ENCODE measurements at places on chromosomes 5 and 9.
A peak's percentile ranks its signal among the peaks of the same experiment; 100 is the strongest.

- DNase-seq: no peak
These were observed 234.4 kb downstream of the MAST4 start for GRCh38 chr5:66830636-66831035.

DNA sequence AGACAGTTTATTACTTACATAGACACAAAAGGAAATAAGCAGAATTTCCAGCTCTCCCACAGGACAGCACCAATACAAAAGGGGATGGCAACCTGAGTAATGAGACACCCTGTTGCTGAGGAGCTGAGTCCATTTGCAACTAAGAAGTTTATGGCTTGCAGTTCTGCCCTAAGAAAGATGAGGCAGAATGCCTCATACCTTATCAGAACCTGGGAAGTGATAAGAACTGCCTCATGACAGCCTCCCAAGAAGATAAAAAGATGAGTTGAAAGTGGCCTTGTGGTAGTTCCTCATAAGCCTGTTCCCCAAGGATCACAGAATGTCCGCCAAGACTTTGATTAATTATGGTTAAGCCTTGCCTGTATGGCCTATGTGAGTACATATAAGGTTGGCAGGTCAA is 41.7 kb downstream of the ZMAT2 start:
- no peak for DNase-seq

DNA sequence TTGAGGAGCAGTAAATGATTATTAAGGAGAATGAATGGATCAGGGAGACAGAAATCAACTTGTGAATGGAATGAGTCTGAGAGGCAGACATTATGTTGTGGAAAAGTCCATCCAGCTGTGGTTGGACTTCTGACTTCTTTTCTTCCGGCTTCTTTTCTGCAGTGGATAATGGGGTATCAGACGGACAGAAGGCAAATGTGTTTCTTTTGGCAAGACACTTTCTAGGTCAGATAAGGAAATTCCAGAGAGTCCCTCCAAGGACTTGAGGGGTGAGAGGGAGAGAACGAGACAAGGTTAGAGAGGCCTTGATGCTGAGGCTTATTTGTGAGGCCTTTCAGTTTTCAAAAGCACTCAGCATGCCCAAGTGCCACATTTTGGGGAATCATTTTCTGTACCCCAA is 17.1 kb upstream of the GRHPR start:
- no peak for DNase-seq

DNA sequence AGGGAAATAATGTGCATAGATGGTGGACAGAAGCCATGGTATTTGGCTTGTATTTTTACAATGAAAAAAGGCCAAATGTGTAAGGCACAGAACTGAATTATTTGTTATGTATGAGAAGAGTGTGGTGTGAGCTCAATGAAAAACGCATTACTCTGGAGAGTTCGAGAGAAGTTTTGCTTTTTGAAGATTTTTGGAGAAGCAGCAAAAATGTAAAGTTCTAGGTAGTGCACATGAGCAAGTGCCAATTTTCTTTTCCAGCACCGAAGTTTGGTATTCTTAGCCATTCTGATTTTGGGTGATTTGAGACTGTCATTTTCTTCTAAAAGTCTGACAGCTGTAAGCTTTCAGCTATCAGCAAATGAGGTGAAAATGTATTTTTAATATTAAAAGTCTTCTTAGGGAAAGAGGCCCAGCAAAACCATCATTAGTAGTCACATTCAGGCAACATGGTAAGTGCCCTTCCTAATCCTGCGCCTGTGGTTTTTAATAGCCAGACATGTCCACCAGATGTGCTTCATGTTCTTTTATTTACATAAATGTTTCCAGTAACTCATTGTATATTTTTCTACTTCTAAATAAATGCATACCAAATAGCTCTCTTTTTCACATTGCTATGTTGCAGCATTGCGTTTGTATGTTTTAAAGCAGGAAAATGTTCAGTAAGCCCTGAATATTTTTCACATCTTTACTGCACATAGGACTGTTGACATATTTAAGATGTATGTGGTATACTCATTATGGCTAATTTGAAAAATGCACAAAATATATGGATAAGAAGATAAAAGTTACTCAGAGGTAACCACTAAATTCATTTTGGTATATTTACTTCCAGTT is 50.4 kb downstream of the RASGRF2 start:
- DNase-seq: no peak

GRCh38 chr5:171433352-171433698 is 13.9 kb downstream of the FGF18 start:
- no peak for DNase-seq

GRCh38 chr9:81893929-81894328 is 34.3 kb upstream of the SPATA31D4 start:
- DNase-seq: no peak

DNA sequence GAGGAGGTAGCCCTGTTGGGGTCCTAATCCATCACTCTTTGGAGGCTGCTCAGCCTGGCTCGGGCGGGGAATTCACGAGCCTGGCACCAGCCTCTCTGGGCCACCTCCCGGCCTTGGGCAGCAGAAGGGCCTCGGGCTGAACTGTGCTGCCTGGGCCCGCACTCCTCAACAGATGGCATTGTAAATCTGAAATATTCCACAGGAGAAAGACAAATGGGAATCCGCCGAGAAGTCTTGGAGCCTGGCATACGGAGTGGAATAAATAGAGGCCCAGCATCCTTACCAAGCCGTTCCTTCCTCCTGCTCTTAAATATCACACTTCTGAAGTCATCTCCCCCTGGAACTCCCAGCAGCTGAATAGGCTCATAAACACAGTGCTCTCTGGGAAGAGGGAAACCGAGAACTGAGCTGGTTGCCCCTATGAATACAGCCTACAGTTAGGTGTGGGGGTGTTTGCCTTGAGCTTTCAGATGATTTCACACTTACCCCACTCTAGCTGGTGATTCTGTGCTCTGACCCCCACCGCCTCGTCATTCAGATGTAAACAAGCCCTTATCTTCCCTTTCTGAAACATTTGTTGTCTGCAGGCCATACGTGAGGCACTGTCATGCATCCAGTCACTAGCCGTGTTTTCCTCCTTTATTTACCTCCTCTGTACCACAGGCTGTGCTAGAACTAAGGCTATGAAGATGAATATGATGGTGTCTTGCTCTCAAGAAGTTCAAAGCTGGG is 455.0 kb upstream of the CLINT1 start:
- no peak for DNase-seq

DNA sequence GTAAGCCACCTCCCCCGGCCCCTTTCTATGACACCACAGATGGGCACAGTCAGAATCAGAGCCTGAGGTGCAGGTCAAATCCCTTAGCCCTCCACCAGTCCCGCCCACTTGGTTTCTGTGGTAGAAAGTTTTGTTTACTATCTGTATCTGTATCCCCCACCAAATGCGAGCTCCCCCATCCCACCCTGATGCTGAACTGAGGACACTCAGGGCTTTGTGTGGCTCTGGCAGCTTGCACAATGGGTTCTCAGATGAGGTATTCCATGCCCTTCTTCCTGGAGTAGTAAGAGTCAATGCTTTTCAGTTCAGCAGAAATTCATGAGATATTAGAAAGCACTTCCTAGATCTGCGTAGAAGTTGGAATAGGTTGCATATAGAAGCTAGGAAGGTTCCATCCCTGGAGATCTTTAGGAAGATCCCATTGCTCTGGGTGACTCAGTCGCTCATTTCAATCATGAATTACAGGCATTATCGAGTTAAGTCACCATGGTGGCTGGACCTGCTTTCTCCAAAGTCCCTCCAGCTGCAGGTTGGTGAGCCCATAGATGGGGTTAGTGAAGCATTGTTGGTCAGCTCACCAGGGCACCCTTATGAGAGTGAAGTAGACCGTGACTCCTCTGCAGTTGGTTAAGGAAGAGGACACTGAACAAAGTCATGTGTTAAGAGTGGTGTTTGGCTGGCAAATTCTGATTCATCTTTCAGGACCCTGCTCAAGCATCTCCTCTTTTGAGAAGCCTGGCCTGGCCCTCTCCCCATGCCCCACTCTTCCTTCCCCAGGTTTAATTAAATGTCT is 10.6 kb upstream of the KCNIP1 start:
- no peak for DNase-seq

DNA sequence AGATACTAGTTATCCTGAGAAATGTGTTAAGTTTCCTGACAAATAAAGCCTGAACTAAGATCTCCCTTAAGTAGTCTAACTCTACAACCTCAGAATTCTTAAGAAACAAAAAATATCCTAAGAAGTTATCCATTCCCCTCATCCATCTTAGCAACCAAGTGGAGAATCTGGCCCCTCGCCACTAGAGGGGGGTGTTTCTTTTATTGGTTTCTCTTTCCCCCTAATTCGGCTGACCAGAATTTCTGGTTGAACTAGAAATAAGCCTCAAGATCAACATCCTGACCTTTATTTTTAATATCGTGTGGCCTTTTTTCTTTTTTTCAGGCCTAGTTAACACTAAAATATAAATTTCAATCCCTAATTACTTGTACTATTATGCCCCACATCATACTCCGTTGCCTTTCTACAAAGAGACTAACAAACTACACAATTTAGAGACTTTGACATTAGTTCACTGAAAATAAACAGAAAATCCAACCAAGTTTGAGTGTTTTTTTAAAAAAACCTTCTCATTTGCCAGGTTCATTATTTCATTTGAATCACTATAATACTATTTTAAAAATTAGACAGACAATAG is 14.3 kb upstream of the NR4A3 start:
- DNase-seq: no peak

DNA sequence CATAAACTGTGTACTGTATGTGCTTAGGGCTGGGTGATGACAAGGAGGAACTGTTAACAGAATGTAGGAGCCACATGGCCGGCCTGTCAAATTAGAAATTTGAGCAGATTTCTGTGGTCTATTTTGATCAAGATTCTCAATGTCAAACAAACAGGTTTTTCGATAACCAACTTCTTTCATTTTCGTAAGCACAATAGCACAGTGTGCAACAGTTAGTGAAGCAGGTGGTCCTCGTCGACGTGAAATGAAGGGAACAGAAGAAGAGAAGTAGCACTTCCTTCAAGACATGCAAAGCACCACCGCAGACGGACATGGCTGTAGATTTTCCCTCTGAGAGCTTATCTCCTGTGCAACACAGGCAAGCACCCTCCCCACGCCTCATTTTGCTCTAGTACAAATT is 252.1 kb downstream of the CRB2 start:
- DNase-seq: peak; percentile 38

DNA sequence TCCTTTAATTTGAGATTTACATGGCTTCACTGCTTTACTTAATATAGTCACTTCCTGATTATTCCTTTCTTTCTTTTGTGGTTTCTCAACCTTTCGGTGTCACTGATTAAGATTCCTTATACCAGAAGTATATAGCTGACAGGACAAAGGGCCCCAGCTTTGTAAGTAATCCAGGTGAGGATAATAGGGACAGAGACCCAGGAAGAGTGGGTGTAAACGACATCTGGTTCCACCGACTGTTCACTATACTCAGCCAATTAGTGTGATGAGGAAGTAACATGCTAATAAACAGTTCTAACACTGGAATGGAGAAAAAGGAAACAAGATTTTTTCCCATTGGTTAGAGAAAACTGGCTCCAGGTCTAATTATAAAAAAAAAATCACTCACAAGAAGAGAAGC is 286.3 kb upstream of the EFNA5 start:
- no peak for DNase-seq

DNA sequence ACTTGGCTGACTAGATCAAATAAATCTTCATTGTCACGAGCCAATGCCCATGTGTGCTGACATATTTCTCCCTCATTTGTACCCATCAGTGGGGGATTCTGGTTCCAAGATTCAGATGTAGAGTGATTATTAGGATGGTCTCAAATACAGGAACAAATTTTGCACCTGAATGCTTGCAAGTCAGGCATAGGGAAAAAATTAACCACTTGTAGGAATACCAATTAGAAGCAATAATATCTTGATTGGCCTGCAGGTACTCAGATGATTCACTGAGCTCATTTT is 69.5 kb downstream of the DMAC1 start:
- no peak for DNase-seq

DNA sequence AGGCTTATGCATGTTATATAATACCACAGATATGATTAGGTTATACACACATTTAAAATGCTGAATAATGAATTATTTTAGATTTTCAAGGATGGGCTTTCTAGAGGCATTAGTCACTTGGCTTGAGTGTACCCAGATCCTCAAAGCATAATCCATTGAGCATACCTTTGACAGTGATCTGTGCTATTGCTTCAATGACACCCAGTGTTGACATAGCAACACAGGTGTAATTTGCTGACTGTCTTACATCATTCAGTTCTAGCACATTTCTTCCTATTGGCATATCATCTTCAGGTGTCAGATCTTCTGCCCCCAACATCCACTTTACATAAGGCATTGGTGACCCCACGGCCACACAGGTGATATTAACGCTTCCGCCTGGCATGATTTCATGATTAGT is 721.5 kb upstream of the DMAC1 start:
- DNase-seq: no peak

DNA sequence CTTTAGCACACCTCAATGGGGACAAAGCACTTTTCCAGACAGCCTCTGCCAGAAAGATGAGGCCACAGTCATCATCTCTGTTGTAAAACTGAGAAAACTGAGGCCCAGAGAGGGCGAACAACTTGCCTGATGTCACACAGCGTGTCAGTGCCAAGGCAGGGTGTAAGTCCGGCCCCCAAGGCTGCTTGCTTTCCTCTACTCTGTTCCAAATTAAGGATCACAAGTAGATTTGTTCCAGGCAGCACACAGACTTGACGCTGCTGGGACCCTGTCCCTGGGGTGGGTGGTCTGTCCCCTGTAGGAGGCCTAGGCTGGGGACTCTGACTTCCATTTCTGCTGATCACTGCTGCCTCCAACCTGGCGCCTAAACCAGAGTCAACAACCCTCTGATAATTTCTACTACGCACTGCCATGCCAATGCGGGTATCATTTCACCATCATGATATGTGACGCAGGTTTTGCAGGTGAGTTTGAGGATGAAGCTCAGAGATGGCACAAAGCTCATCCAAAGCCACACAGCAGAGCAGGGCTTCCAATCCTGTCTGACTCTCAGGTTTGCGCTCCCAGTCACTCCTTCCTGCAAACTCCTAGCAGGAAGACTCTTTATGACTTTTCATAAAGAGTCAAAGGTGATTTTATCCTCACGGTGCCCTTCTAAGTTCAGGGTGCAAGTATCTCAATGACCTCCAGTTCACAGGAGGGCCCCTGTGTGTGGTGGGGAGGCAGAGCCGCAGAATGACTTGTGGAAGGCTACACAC is 13.5 kb upstream of the RALGDS start:
- no peak for DNase-seq

- DNase-seq: peak; percentile 31
These were observed 136.1 kb upstream of the CLINT1 start for GRCh38 chr5:157994906-157995519.

GRCh38 chr9:133163504-133164172 is at the start of gene GBGT1:
TSS of gene GBGT1 (minus strand) at chr9:133163914. CDS start at chr9:133162412, 1,502 bp downstream.
- DNase-seq: peak; percentile 61

DNA sequence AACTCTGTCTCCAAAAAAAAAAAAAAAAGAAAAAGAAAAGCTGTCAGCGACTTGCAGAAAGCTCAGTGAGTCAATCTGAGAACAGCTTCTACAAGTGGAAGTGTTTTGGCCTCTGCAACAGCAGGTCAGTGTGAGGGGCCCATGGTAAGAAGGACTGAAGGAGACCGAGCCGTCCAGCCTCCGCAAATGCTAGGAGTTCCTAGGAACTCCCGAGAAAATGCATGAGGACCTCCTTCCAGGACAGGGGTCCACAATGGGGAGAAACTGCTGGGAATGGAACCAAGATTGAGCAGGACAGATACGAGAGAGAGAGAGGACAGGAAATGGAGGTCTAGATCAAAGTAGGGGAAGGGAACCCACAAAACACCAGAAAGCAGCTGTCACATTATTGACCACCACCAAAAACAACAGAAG is 180.5 kb downstream of the CRB2 start:
- no peak for DNase-seq
